ENCODE measurements at places on chromosomes 16 and 17.

- no peak for DNase-seq
These were observed 274.2 kb downstream of the ABCC12 start for GRCh38 chr16:47881574-47881973.

DNA sequence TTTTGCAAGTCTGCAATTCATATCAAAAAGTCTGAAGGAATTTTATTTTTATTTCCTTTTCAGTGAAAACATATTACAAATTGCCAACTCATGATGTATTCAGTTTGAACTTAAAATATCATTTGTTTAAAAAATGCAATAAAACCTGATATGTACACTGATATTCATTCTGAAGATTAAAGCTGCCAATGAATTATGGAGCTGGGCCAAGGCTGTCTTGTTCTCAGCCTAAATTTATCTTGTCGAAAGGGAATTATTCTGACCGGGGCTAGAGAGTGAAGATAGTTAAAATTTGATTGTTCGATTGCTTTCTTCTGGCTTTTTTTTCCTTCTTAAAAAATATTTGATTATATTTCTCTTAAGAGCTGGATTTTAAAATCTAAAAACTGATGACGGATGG lies 54.0 kb upstream of the RBFOX1 start:
- no peak for DNase-seq

DNA sequence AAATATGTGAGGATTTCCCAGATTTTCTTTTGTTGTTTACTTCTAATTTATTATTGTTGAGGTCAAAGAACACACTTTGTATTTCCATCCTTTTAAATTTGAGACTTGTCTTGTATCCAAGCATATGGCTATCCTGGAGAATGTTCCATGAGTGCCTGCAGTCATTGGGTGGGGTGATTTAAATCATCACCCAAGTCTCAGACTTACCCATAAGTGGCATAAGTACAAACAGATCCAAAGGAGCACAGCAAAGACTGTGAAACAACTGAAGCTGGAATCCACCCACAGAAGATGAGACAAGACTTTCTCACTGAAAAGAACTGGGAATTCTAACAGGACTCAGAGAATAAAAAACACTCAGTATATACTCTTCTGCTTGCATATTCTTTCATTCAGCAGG lies 239.9 kb downstream of the CEP112 start:
- no peak for DNase-seq

- DNase-seq: no peak
These were observed 8.3 kb downstream of the LIG3 start for GRCh38 chr17:34988644-34989043.

- DNase-seq: no peak
These were observed 5.3 kb downstream of the DHX38 start for GRCh38 chr16:72098936-72099335.

DNA sequence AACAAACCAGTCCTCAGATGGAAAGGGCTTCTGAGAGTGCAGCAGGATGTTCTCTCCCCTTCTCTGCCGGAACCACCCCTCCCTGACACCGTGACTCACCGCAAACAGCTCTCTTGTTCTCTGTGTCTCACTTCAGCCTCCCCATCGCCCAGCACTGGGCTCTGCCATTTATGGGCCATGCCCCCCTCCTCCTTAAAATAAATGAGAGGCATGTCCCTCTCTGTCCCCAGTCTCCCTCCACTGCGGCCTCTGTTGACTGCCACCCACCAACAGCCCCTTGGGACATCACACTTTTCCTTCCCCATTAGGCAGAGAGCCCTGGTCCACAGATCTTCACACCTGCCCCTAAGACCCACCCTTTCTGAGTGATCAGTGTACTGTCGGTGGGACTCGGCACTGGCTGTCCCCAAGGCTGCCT lies 6.3 kb downstream of the CCDC102A start:
- DNase-seq: peak; percentile 56

GRCh38 chr16:57687363-57687929 lies 7.2 kb upstream of the DRC7 start:
- no peak for DNase-seq

GRCh38 chr16:71622088-71622487 lies 3.9 kb upstream of the MARVELD3 start:
- no peak for DNase-seq

- no peak for DNase-seq
These were observed 32.6 kb upstream of the CLEC19A start for GRCh38 chr16:19252904-19253303.

- DNase-seq: no peak
These were observed 10.6 kb downstream of the ZCCHC14 start for GRCh38 chr16:87482266-87482665.

- DNase-seq: peak; percentile 46
These were observed 12.1 kb upstream of the SCN4A start for GRCh38 chr17:63984651-63985386.

DNA sequence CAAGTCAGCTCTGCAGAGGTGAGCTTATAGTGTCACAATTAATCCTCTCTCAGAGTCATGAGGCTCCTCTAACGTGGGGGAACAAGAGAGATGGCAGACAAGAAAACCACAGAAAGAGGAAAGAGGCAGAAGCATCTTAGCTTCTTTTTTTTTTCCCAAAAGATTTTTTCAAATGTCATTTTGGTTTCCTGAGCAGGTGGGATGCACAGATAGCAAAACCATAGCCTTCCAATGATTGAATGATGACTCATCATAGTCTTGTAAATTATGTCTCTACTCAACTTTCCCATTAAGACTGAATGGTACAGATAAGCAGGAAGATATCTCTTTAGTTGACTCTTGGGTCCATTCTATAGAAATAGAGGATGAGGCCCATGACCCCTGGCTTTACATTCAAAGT lies 162.8 kb upstream of the ZFHX3 start:
- no peak for DNase-seq

DNA sequence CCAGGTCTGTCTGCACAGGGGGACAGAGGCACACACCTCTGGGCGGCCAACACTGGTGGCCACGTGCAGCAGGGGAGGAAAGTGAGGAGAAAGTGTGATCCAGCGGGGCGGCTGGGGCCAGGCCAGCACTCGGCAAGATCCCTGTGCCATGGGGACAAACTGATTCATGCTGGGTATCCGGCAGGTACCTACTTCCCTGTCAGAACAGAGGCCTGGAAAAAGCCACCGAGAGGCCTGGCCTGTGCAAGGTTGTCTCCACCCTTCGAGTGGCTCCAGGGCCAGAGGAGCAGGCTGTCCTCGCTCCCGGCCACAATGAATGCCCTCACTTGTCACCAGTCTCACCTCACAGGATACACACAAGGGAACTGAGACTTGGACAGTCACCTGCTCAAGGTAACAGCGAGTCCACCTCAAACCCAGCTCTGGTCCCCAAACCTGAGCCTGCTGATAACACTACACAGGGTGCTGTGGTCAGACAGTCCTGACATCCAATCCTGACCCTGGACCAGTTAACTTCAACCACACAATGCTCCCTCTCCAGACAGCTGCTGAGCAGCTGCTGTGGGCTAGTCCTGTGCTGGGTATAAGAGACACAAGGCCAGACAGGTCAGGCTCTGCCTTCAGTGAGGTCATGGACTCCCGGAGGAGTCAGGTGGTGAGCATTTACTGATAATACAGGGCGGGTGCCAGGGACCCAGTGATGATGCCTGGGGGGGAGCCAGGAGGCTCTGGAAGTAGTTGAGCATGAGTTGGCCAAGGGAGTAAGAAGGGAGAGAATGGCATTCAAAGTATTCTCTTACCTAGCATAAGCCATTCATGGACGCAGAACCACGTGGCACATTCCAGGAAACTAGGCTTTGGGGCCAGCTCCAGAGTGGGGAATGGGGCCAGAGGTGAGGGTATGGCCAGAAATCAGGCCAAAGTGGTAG lies 53.0 kb downstream of the VAC14 start:
- no peak for DNase-seq

DNA sequence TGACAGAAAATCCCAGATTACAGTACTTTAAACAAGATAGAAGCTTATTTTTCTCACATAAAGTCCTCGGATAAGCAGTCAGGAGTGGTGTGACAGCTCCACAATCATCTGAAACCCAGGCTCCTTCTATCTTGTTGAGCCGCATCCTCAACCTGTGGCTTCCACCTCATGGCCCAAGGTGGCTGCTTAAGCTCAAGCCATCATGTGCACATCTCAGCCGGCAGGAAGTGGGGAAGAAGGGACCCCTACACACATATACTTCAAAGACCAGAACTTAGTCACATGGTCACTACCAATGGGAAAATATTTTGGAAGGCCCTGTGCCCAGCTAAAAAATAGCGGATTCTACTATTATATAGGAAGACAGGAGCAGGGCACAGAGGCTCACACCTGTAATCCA lies 11.0 kb upstream of the FBXO47 start:
- no peak for DNase-seq

GRCh38 chr17:76481071-76481655 lies 13.8 kb downstream of the AANAT start:
- no peak for DNase-seq

DNA sequence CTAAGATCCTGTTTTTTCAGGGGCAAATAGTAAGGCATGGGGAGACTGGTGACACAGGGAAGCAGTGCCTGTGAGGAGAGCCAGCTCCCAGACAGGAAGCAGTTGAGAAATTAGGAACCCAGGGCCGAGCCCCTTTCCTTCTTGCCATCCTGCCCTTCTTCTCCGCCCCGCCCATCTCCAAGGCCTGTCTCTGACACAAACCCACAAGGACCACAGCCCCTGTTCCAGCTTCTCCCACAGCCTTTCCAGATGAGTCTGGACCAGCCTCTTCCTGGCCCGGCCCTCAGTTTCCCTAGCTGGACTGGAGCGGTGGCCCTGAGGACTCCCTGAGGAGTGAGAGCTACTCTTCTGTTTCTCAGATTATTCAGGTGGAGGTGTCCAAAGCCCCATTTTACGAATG lies 9.9 kb downstream of the CCDC102A start:
- no peak for DNase-seq

GRCh38 chr17:20043021-20043420 lies 33.9 kb downstream of the SPECC1 start:
- DNase-seq: no peak

- no peak for DNase-seq
These were observed 36.4 kb downstream of the AKAP1 start for GRCh38 chr17:57121308-57122042.

- no peak for DNase-seq
These were observed 26.6 kb downstream of the IQCK start for GRCh38 chr16:19744670-19745069.

DNA sequence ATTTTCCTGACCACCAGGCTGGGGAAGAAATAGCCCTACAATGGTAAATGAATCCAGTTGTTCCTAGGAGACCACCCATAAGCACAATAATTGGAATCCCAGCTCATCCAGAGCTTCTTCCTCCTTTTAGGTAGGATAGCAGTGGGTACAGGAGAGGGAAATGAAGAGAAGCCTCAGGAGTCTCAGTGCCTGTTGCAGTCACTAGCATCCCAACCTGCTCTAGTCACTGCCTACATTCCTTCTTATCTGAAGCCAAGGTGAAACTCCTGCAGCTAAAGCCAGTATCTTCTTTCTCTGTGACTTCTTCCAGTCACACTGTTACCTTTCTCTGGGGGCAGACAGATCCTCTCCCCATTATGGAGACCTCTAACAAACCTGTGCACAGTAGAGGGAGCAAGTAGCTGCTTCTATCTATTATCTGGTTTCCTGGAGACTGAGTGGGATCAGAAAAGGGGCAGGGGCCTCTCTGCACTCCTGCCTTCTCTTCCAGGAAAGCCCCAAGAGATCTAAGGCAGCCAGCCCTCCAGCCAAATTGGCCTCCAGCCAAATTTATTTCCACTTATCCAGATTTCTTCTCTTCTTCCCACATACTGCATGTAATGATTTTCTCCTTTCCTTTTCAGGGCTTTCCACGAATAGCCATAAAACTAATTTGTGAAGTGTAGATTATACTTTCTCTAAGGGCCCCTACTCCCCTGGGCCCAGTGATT lies 85.5 kb downstream of the SSH2 start:
- no peak for DNase-seq

DNA sequence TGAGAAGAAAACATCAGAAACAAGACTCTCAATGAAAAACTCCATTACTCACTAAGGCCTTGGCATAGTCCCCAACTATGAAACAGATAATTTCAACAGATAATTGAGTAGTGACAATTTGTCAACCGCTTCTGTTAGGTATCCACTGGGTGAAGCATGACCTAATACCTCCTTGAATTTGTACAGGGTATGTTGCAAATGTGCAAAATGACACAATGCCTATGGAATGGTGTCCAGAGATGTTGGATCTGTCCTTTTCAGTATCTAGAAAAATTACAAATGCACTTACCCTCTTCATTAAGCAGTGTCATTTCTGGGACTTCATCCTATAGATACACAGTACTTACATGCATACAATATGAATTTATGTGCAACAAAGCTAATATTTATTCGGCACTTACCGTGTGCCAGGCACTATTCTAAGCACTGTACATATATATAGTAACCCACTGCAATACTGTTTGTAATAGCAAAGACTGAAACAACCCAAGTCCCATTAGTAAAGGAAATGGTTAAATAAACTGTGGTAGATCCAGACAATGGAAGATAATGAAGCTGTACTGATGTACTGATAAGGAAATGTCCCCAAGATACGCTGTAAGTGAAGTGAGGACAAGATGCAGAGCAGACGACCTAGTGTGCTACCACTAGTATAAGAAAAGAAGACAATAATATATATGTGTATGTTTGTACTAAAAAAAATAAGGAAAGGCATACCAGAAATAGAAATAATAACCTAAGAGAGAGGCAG lies 21.4 kb upstream of the SLC6A4 start:
- no peak for DNase-seq

- no peak for DNase-seq
These were observed 206.9 kb upstream of the C17orf78 start for GRCh38 chr17:37168731-37169353.

DNA sequence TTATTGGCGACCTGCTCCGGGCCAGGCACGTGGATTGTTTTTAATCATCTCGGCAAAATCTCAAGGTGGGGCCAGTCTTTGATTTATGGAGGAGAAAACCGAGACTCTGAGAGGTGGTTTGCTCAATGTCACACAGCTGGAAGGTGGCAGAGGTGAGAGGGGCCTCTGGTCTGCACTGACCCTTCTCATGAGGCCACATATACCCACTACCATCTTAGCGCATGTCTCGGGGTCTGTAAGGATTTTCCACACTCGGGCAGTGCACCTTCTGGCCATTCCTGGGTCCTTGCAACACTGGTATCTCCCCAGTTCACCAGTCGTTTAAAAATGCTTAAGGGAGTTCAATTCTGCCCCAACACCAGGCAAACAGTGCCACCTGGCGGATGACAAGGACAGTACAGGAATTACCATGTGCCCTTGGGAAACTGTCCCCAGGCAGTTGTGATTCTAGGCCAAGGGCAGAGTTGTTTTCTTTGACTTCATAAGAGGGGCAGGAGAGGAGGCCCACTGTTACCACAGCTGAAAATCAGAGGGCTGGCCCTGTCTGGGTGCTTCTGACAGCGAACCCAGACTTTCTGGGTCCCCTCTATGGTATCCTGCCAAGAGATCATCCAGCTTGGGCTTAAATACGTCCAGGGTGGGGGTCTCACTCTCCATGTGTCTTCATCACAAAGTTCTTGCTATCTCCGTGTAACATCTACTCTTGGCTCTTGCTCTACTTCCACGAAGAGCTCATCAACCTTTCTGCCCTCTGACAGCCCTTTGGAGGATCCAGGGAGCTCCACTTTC lies 39.4 kb upstream of the RAI1 start:
- peak; percentile 45 for DNase-seq

- DNase-seq: no peak
These were observed 6.1 kb downstream of the DRG2 start for GRCh38 chr17:18093616-18094408.

Measured in T-helper 22 cell (primary cell).